ENCODE measurements at places on chromosomes 3 and 15. TPM values are rescaled to one million over a fixed set of nuclear protein-coding genes. Genes with fewer than 3 reads are reported as not detected.
A peak's percentile ranks its signal among the peaks of the same experiment; 100 is the strongest.

GRCh38 chr15:37824717-37825382 lies 109.6 kb upstream of the TMCO5A start:
- DNase-seq, result peak; percentile 94

DNA sequence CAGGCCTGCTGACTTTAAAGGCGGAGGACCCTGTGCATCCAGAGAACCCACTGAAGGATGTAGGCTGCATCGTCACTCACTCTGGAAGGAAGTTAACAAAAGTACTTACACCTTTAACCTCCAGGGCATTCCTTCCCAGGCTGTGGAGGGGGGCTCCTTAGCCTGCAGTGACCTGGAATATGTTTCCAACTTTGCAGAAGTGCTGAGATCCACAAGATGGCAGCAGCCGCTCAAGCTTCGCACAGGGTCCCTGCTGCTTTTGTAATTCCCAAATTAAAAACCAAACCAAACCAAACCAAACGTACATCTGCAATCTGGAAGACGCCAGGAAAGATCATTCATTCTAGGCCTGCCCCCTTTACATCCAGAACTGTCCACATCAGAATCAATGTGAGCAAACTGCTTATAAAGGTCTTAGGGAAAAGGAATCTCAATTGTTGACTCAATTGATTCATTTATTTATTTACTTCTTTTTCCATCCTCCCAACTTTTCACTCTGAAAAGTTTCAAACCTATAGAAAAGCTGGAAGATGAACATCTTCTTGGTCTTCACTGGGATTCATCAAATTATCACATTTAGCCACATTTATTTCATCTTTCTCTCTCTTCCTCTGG lies 70.5 kb upstream of the KLHL25 start:
- peak; percentile 68 for DNase-seq

The LRRN1 gene
- total RNA-seq, result 2.4 TPM

DNA sequence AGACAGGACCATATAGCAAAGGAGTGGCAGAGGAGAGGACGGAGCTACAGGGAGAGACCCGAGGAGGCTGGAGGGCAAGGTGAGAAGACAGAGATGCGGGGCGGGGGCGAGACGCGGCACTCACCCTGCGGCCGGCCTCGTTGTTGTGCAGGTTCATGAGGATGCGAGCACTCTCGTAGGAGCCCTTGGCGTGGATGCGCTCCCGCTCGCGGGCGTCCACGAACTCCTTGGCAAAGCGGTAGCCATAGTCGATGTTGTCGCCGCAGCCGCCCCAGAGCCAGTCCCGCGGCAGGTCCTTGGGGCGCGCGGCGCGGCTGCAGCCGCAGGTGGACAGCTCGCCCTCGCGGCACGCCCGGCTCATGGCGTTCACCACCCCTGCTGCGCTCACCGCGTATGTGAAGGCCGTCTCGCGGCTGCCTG lies 12.9 kb downstream of the WNT5A start:
- no peak for DNase-seq

All from umbilical cord (tissue), 2 donors.